Iris pigment epithelial cell (primary cell): ENCODE measurements at places on chromosomes 1 and 21.

DNA sequence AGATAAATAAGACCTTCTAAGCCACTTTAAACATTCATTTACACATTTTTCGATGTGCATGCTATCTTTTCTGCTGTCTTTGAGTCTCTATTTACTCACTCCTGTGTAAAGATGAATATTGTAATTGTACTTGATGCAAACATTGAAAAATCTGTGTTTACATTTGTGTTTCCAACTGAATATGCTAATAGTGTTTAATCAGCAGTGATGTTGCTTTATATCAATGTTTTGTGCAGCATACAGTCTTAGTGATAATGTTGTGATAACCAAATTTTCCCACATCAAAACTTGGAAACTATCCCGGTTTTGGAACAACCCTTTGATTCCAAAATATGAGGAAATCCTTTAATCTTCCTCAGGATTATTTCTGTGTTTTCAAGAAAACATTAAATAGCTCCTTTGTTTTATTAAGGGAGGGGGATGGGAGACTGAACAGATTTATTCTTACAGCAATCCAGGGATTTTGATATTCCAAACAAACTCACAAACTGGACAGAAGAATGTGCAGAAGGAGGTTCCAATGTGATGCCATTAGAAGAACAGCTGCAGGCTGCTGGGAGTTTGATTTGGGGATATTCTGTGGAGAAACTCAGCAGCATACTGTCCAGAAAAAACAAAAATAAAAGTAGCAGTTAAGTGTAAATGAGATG lies 248.0 kb downstream of the S1PR1 start:
- no peak for DNase-seq

GRCh38 chr1:213776969-213777368 lies 210.8 kb upstream of the PROX1 start:
- no peak for DNase-seq

GRCh38 chr1:37449936-37450335 lies 24.4 kb upstream of the ZC3H12A start:
- DNase-seq, result no peak

GRCh38 chr1:22088331-22088730 lies 35.8 kb downstream of the CDC42 start:
- no peak for DNase-seq

GRCh38 chr1:202498542-202498941 lies 150.0 kb downstream of the PPP1R12B start:
- no peak for DNase-seq

GRCh38 chr1:99589186-99589636 lies 56.7 kb upstream of the PALMD start:
- no peak for DNase-seq

DNA sequence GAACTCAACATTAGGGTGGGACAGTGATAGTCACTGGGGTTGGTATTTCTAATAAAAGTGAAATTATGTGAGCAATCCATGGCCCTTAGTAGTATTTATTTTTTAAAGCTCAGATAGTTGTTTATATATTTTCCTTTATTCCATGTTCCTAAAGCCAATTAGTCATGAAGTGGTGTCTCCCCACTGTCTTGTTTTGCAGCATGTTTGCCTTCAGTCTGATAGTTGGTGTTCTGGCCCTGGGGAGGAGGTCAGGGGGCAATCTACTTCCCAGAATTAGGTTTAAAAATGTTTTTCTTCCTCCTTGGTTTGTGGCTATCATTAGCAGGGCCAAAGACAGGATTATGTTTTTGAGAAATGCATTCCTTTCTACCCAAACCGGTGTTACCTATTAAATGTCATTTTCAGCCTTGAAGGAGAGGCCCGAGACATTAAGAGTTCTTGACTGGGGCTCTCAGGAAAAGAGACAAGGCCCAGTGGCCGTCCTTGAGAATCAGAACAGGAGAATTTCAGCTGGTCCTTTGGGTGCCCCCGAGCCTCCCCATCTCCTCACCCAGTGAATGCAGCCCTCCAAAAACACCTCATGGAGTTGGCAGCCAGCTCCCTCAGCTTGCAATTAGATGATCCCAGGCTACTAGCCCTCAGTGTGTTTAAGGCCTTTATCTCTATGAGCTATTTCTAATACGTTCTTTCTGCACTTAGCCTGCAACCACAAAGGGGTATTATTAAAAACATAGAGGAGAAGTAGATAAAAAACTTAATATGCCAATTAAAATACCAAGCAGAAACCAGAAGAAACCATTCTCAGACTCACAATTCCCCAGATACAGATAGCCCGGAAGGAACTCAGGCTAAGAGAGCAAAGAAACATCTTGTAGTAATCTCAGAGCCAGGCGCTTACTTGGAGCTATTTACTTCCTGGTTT lies 71.3 kb upstream of the NGF start:
- peak; percentile 63 for DNase-seq

GRCh38 chr1:224615861-224616755 lies at the start of gene CNIH3:
TSS of gene CNIH3 (plus strand) at chr1:224616317. CDS start at chr1:224617175, 858 bp downstream.
- peak; percentile 35 for DNase-seq

DNA sequence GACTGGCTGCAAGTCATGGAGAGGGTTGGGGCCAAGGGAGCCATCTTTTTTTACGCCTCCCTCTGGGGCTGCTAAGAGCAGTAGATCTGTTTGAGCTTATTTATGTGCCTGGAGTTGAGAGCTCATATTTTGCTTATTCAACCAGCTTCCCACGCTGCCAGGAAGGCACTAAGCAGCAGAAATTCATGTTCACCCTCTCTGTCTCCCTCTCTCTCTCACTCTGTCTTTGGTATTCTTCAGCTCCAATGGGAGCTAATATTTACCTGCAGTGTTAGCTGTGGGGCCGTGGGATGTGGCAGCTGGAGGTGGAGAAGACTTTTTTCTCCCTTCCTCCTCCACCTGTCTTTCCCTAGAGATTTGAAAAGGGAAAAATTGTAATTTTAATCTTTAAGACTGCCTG lies 26.8 kb upstream of the CACNA1E start:
- no peak for DNase-seq

DNA sequence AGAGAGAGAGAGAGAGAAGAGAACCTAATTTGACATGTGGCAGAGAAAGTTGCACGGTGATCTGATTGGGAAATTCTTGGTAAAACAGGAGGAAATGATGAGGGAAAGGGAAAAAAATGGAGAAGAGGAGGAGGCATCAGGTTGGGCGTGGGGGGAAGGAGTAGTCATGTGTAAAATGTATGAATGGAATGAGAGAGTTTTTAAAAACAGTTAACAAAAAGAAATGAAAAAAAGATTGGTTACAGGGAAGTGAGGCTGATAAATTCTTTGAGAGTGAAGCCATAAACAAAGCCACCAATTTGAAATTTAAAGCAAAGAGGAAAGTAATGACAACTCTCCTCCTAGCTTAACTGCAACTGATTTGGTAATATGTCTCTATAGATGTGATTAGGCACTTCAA lies 409.2 kb downstream of the USH2A start:
- no peak for DNase-seq

DNA sequence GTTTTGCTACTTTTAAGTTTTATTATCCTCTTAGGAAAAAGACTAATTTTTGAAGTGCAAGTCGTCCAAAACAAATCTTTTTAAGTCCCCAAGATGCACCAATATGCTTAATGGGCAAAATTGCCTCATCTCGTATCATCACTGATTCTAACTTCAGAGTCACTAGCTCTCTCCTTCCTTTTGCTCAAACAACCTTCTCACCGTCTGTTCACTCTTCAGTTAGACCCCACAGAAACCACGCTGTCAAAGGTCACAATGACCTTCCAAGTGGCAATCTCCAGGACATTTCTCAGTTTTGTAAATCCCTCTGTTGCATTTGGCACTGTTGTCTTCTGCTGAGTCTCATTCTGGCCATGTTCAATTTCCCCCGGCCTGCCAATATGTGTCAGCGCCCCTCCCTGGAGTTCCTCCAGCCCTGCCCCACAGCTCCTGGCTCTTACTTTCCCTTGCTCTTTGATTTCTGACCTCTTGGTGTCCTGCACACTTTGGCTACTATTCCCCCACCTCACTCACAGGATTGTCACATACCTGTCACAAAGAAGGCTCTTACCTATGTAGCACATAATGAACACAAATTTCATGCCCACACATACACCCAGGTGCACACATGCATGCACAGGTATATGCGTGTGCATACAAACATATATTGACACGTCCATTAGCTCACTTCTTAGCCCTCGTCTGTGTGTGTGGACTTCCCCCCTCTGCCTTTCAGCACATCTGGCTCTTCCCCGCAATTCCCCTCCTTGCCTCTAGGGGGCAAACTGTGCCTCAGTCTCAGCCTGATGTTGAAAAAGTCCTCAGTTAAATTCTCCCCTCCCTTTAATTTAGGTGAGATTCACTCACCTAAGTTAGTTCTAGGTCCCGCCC lies 354.0 kb upstream of the DUSP10 start:
- DNase-seq, result peak; percentile 28

DNA sequence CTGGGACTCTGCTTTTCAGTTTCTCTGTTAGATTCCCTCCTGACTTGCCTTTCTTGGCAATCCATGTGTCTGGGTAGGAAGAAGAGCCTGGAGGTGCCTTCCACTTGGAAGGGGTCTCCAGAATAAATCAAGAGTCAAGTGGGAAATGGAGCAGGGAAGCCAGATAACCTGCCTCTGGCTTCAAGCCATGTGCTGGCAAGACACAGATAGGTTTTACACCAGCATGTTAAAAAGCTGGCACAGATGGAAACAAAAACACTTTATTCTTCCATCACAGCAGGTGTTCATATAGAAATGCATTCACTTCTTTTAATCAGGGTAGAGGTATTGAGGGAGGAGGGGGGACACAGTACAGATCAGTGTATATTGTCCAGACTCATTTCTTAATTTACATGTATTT lies 356.9 kb upstream of the RUNX1 start:
- DNase-seq, result no peak

DNA sequence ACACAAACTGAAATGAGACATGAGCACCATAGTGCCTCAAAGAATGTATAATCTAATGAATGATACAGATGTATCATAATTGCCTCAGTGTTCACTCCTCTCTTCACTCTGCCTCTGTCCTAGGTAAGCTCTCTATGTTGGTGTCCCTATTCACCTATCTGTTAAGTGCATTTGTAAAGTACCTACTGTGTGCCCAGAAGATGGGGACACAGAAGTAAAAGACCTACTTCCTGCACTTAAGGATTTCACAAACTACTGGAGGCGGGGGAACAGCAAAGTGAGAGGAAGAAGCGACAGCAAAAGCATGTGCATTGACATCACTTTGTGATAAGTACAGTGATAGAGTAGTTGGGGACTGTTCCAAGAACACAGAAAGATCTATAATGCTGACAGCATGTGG lies 18.1 kb downstream of the RD3 start:
- no peak for DNase-seq

DNA sequence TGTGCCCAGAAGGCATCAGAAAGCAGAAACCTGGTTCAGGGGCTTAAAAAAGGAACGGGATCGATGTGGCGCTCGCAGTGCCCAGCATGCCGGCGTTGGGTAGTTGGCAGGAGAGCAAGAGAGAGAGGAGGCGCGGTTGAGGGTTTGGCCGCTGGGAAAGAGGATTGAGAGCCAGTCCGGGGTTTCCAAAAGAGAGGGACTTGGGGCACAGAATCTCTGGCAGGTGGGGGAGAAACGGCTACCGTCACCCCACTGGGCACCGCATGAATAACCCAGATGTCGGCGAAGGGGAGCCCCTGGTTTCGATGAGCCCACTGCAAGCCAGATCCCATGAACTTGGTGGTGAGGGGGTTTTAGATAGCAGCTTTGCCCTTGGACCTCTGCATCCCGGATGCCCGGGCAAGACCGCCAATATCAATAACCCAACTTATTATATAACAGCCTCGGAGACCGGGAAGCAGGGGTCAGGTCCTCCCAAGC lies 60.4 kb upstream of the ACOT11 start:
- no peak for DNase-seq

GRCh38 chr1:220271706-220272046 lies 577 bp downstream of the RAB3GAP2 start:
- peak; percentile 42 for DNase-seq

DNA sequence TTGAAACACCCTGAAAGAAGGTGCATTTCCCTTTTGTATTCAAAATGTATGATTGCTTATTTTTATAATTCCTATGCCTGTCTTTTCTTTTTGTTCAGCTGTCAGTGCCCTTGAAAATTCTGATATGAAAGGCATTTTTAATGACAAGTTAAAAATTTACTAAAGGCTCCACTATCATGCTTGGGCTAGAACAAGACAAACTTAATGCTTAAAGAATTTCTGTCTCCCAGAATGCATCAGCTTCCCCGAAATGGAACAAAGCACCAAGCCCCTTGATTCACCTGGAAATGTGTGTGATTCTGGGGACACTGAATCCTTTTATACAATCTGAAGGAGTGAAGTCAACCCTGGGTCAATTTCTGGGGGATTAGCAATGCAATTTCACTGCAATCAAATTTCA lies 457.5 kb downstream of the LMO4 start:
- DNase-seq, result no peak

- no peak for DNase-seq
These were observed 2.1 kb downstream of the C1orf35 start for GRCh38 chr1:228100822-228101613.

DNA sequence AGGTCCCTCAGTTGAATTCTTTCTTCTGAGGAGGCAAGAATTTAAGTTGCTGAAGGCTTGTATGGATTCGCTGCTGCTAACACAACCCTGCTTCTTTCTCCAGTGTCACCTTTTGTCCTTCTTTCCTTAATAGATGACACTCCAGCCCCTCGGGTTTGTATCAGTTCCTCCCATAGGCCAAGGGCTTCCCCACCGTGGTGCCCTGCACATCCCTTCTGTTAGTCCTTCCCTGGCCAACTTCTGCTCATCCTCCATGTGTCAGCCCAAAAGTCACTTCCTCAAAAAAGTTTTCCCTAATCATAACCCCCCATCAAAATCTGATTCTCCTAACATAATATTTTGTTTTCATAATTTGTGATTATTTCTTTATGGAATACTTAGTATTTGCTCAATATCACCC lies 190.4 kb downstream of the RHOU start:
- no peak for DNase-seq

DNA sequence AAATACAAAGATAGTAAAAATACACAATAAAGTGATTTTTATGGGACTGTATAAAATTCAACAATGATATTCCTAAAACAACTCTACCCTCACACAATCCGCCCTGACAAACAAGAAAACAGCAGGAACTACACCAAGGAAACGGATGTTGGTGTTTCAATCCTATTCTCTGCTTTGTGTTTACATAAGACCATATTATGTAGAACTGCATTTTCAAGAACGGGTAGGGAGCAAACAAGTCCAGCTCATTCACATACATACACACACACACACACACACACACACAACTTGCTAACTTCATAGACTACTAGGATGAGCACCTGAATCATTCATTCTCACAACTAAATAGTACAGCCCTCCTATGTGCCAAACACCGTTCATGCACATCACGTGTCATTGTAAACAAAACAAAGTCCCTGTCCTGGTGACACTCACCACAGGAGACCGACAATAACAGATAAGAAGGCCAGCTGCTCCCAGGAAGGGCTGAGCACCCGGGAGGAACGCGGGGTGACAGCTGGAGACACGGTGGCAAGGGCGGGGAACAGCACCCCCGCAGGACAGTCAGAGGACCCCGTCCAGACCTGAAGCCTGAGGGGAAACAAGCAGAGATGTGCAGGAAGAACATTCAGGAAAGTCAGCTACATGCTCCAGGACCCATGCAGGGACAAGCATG lies 43.0 kb downstream of the NPHP4 start:
- no peak for DNase-seq

DNA sequence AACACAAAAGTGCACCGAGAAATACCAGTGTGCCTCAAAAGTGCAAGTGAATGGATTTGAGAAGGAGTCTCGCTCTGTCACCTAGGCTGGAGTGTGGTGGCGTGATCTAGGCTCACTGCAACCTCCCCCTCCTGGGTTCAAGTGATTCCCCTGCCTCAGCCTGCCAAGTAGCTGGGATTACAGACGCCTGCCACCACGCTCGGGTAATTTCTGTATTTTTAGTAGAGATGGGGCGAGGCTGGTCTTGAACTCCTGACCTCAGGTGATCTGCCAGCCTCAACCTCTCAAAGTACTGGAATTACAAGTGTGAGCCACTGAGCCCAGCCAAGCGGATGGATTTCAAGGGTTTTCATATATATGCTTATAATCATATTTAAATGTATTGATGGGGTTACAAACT lies 35.8 kb downstream of the PRRX1 start:
- DNase-seq, result no peak
